ENCODE measurements at places on chromosomes 4 and X.

- DNase-seq: peak; percentile 62
Measured at GRCh38 chr4:40924096-40924792, 174.5 kb downstream of the NSUN7 start.

DNA sequence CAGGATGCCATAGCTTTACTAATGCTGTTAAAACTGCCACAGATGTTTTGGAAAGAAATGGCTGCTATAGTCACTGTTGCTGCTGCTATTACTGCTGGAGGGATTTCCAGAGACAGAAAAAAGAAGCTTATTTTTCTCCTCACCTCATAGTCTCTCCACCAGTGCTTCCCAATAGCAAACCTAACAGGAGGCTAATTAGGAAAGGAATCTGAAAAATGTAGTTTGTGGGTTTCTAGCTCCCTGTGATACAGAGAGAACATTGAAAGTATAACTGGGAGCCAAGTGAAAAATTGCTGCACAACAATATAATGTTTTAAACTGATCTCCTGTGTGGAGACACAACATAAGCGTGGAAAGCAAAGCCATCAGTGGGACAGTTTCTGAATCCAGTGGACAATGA, 8.6 kb upstream of the TSPAN7 start:
- no peak for DNase-seq

DNA sequence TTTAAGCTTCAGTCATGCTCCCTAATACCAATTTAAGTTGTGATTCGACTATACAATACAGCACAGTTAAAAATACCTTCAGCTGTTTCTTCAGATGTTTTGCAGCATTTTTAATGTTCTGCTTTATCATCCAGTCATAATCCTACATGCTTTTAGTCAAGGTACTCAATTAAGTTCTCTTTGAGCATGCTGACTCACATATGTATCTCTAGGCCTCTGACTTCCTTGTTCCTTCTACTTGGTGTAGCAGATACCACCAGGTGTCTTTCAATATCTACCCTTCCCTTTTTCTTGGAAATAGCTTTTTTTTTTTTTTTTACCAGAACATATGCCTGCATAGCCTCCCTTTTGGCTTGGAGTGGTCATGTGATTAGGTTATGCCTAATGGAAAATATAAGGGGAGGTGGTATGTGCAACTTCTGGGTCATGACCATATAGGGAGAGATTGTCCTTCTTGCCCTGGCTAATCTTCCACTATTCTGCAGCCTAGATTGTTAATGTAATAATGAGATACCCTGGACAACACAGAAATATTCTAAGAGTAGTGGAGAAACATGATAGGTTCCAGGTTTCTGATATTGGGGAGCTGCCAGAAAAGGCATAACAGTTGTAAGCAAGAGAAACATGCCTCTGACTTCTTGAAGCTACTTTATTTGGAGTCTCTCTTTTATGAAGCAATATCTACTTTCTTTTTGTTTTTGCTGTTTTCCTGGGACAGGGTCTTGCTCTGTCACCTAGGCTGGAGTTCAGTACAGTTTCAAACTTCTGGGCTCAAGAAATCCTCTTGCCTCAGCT, 737.2 kb upstream of the SLIT2 start:
- no peak for DNase-seq

GRCh38 chr4:17098996-17099395, 200.6 kb upstream of the LDB2 start:
- DNase-seq: no peak

DNA sequence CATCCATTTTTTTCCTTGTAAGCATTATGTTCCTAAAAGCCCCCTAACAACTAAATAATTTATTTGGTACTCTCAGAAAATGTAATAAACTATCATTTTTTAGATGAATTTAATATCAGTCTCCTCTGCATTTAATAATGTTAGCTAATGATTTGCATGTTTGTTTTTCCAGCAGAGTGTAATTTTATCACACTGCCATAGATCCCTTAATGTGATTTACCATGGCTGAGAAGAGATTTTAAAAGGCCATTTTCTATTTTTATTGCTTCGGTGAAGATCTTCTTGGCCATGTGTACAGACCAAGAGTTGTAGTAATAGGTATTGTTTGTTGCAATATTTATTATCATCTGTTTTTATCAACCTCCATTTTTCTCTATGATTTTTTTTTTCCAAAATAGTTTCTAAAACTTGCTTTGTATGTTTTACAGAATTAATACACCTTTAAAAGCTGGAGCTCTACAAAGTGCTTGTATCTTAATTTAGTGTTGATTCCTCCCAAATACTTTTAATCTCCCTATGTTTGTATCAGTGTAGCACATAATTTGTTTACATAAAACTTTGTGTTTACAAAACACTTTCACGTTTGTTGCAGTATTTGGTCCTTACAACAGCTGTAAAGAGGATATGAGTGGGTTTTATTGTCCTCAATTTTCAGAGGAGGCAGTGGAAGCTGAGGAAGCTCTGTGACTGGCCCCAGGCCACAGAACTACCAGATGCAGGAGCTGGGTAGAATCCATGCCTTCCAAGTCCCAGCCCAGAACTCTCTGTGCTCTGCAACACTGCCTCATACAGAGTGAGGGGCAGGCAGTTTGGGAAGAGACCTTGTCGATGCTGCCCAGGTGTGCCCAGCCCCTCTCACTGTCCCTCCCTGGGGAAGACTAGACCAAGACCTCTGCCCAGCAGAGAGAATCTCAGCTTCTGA, 58.1 kb downstream of the FAM114A1 start:
- no peak for DNase-seq

DNA sequence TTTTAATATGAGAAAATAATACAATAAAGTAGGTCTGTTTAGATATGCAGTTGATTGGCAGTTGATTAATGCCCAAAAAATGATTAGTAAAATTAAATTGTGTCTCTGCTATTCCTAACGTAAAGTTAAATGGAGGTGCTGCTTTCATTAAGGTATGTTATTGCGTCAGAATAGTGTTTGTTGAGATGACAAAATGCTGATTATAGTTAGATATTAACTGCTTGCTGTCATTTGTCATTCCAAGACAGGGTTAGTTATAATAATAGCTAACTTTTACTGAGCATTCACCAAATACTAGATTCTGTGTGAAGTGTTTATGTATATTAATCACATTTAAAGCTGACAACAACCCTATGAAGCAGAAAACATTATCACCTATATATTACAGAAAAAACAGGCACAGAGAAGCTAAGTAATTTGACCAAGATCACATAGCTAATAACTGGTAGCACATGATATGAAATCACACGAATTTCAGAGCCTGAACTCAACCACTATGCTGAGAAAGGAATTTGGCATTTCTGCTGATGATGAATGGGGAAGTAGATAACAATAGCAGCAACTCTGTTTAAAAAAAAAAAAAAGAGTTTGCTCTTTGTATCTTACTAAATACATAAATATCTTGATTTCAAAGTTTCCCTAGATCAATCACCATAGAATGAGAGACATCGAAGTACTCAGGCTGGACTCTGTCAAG, 59.7 kb upstream of the WDR44 start:
- DNase-seq: no peak

- DNase-seq: no peak
Measured at GRCh38 chr4:98539741-98540140, 118.7 kb downstream of the TSPAN5 start.

DNA sequence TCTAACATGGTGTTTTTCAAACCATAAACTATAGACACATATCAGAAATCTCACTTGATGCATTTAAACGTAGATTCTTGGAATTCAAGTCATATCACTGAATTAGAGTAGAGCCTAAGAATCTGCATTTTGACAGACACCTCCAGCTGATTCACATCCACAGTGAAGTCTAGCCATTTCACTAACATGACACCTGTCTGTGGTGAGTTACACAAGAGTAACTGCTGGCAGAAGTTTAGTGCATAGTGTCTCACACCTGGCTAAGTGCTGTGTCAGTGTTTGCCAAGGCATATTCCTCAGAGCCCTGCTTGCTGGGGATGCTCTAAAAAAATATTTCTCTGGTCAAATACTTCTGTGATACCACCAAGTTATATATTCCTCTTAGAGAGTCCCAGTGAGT, 237.5 kb upstream of the DIAPH2 start:
- no peak for DNase-seq

- DNase-seq: peak; percentile 37
Measured at GRCh38 chr4:138507522-138507921, 265.4 kb upstream of the SLC7A11 start.

DNA sequence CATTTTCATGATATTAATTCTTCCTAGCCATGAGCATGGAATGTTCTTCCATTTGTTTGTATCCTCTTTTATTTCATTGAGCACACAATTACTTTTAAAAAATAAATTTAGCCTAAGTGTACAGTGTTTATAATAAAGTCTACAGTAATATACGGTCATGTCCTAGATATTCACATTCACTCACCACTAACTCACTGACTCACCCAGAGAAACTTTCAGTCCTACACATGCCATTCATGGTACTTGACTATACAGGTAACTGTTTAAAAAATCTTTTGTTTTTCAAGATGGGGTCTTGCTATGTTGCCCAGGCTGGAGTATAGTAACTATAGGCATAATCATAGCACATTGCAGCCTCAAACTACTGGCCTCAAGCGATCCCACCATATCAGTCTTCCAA, 348.1 kb downstream of the RAPGEF2 start:
- DNase-seq: no peak

- no peak for DNase-seq
Measured at GRCh38 chr4:109944591-109944990, 31.9 kb downstream of the EGF start.

- DNase-seq: no peak
Measured at GRCh38 chrX:132766452-132766851, 192.0 kb downstream of the HS6ST2 start.

DNA sequence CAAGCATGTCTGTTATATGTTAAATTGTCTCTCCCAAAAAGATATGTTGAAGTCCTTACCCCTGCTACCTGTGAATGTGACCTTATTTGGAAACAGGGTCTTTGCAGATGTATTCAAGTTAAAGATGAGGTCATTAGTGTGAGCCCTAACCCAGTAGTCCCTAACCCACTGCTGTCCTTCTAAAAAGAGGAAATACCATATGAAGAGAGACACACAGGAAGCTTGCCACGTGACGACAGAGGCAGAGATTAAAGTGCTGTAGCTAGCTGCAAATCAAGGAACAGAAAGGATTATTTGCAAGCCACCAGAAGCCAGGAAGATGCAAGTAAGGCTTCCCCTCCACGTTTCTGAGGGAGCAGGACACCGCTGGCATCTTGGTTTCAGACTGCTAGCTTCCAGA, 150.1 kb downstream of the HNRNPD start:
- no peak for DNase-seq

DNA sequence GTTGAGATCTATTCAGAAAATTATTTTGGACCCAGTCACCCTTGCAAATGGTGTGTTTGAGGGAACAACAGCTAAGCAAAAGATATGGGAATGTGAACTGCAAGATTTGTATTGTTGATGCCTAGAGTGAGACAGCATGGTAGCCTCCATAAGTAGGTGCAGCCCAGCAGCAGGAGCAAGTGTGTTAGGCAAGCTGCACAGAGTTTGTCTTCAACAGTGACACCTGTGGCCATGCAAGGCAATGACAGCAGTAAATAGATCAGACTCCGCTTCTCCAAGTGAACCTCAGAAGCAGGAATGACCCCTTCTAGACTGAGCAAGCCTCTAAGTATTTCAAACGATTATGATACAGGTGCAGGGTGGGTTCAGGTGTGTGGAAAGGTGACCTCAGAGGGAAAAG, 133.4 kb upstream of the MSX1 start:
- no peak for DNase-seq

- DNase-seq: peak; percentile 90
Measured at GRCh38 chrX:69229436-69229835, 64.2 kb upstream of the PJA1 start.

GRCh38 chrX:26442340-26442739, 226.4 kb downstream of the MAGEB5 start:
- DNase-seq: peak; percentile 42

DNA sequence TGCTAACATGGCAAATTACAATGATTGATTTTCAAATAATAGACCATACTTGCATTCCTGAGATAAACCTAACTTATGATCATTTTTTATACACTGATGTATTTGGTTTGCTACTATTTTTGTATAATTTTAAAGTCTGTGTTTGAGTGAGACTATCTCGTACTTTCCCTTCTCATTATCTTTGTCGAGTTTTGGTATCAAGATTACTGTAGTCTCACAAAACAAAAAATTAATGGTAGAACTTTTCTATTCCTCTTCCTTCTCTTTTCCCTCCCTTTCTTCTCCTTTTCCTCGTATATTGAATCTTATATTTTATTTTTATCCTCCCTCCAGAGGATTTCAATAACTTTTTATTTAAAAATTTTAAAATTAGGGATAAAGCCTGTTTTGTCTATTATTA, 41.5 kb downstream of the RGS12 start:
- DNase-seq: no peak

- peak; percentile 6 for DNase-seq
Measured at GRCh38 chr4:154349829-154350228, 141.8 kb downstream of the DCHS2 start.

DNA sequence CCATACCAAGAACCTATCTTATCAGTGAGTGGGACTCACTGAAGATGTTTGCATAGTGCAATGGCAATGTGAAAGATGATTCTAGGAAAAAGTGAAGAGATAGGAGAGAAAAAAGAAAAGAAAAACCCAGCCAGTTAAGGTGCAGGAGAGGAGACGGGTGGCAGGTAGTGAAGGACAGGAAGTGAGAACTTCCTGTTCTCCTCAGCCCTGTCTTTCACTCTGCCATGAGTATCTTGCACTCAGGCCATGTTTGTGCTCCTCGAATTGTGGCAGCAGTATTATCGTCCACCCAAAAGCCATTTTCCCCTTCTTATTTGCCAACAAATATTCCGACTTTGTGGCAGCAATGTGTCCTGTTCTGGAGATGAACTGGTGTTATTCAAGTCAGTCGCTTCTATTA, 8.6 kb upstream of the ENPEP start:
- no peak for DNase-seq

GRCh38 chr4:98848448-98848847, 80.5 kb downstream of the EIF4E start:
- DNase-seq: no peak

DNA sequence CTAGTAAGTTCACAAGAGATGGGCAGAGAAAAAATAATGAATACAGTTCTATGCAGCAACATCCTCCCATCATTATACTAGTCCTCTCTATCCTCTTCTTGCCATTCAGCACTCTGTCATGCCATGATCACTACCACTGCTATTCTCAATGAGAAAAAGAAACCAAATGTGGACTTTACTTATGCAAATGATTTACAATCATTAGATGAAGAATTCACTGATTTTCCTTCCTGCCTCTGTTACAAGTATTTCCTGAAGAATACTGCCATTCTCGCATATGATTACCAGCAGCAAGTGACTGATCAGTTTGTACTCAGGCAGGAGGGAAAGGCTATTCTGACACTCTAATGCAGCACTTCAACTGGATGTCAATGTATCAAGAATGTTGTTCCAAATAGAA, 50.3 kb downstream of the WDFY3 start:
- DNase-seq: no peak

DNA sequence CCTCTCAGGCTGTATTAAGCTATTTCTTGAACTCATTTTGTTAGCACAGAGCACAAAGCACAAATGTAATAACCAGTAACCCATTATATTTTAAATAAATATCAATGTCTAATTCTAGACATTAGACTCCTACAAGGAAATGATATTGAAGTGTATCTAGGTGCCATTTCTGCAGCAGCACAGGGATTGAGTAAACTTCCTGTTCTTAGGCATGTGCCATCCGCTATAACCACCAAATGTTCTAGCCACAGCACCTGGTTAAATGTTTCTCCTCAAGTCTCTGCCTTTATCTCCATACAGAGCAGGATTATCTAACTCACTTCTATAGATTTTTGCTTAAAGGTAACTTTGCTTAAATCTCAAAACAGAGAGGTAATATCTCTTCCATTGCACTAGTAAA, 51.4 kb downstream of the SGMS2 start:
- no peak for DNase-seq
